ENCODE measurements at places on chromosomes 2 and 18.

DNA sequence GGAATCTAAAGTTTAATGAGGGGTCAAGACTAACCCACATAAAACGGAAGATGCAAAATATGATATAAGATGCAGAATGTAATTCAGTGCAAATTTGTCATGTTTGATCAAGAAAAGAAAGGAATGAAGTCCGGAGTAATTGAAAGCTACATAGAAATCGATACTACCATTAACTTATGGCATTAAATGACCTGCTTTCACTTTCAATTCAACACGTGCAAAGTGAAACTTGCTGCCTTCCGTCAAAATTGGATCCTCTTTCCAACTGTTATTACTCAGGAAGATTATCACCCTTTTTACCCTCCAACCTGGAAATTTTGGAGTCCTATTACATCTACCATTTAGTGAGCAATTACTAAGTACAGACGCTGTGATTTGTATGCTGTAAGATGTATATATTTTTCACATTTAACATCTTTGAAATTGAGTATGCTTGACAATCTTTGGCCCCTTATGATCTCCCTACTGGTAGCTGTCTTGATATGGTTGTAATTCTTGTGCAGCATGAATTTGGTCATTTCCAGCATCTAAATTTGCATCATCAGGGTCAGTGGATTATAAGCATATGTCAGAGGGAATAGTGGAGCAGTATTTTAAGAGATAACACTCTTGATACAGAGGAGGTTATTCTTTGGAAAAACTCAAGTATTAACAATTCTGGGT, 18.6 kb downstream of the UNC80 start:
- no peak for DNase-seq

DNA sequence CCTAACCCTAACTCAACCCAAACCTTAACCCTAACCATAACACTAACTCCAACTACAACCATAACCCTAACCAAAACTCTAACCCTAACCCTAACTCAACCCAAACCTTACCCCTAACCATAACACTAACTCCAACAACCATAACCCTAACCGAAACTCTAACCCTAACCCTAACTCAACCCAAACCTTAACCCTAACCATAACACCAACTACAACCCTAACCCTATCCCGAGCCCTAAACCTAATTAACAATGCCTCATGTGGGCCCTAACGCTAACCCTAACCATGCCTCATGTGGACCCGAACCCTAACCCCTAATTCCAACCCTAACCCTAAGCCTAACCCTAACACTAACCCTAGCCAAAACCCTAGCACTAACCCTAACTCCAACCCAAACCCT, 11.5 kb upstream of the GPR35 start:
- DNase-seq: no peak

- DNase-seq: no peak
Measured at GRCh38 chr2:107663632-107664031, 163.1 kb upstream of the RGPD4 start.

DNA sequence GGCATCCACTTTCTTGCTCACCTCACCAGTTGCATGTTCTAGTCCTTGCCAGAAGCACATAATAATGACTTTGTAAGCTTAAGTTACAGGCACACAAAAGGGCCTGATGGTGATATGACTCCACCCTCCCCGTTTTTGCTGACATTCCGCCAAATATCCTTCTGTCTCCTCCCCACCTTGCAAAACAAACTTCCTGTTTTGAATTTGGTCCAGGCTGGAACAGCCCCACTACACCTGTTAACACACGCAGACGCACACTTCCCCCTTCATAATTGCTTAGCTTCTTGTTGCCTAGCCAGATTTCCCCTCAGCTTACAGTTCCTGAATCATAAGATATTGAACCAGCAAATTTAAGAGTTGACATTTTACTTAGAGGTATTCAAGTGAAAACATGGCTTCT, at the start of gene MGAT5:
MGAT5 (plus strand) TSS at position 269 of the 400 bp plus-strand sequence. CDS start 332 bp downstream, outside the sequence.
- no peak for DNase-seq

GRCh38 chr2:179233626-179234430, 30.8 kb downstream of the SESTD1 start:
- DNase-seq: no peak

GRCh38 chr2:234988491-234988890, 36.7 kb downstream of the SH3BP4 start:
- DNase-seq: no peak

DNA sequence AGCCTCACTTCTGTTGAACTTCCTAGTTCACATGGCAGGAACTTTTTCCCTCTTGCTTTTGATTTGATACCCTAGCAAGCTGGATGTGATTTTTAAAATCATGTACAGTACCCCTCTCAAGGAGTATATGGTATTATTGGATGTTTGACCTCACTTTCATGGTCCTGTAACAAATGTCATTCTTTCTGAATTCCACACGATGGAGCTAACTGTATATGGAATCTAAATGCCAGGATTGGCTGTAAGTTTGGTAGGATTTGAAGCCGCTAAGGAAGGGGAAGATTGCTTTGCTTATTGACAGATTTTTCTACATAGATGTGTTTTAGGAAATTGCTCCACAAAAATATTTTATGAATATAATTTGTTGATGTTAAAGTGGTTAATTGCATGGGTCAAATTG, 18.3 kb downstream of the MAIP1 start:
- no peak for DNase-seq

GRCh38 chr18:26909599-26910290, 44.2 kb upstream of the AQP4 start:
- no peak for DNase-seq

DNA sequence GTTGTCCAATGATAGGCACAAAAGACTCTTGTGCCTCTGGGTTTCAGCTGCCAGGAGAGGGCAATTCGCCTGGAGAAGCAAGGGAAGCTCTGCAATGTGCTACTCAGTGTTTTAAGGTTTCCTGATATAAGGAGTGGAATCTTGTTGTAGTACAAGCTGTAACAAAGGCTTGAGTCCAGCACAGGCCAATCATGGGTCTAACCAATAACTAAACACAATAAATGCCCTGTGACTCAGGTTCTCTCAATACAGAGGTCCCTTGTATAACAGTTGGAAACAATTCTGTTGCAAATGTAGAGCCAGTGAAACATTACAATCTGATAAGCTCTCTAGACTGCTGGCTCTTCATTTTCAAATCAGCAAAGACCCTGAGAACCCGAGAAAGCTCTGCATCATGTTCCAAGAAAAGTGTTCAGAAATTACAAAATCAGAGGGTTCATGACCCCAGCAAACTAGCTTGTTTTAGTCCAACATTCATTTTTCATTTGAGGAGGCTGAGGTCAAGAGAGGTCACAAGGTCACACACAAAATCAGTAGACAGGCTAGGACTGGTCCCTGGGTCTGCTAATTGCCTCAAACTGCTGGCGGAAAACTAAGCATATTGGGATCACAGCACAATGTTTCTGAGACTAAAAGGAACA, 59.0 kb upstream of the DNMT3A start:
- no peak for DNase-seq

GRCh38 chr2:71071681-71072398, 3.4 kb downstream of the NAGK start:
- peak; percentile 77 for DNase-seq

DNA sequence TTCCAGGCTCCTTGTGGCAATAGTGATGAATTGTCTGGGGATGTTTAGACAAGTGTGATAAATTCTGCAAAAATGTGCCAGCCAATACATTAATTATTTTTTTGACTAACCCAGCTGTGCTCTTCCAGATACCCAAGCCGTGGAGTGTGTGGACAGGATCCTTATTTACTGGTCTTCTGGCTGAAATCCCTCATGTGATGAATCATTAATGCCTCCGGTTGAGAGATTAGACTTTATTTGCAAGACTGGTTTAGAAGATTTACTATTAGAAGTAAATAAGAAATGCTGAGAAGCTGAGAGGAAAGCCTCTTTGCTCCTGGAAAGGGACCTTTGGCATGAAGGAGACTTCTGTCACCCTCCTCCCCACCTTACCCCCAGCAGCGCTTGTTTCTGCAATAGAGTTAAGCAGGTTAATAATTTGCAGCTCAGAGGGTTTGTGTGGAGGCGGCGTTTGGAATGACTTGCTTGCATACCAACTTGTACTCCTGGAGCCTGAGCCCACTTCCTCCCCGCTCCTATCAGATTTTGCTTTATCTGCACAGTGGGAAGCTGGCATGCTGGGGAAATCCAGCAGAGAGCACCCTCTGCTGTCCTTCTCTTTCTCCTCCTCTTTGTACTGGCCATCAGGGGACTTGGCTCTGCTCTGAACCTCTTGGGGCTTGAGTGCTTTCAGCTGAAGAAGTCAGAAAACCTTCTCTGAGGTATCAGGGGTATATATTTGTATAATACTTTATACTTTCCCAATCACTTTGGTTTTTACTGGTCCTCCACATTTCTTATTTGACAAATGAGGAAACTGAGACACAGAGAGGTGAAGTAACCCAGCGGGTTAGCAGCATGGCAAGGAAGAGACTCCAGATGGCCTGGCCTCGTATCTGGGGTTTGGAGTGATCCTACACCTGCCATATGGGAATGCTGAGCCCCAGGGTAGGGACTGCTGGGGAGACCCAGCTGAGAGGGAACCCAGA, 16.3 kb downstream of the SLC3A1 start:
- no peak for DNase-seq

GRCh38 chr18:8052237-8052701, 485.2 kb downstream of the PTPRM start:
- DNase-seq: no peak

GRCh38 chr2:162297925-162298552, 20.4 kb downstream of the IFIH1 start:
- no peak for DNase-seq

- no peak for DNase-seq
Measured at GRCh38 chr2:215668378-215668775, 232.5 kb upstream of the FN1 start.

DNA sequence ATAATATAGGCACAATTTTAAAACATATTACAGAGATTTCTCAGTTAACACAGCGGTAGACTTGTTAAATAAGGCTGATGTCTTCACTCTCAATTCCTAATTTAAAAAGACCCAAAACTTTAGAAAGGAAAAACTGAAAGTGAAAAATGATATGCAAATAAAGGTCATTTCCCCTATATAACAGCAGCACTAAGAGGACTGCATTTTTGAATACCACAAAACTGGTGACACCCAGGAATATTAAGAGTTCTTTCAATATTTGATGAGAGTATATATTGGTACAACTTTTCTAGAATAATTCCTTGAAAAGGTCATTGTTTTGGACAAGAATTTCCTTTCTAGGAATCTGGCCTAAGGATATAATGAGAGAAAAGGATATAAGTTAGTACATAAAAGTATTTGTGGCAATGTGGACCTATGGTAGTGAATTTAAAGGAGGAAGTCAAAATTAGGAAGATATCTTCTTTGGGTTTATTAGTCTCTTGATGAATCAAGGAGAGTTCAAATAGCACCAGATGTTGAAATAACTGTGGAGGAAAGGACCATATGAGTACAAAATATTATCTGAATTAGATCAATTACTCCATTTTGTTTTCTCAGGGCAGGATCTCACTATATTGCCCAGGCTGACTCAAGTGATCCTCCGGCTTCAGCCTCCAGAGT, 70.3 kb downstream of the TMEM237 start:
- peak; percentile 30 for DNase-seq

GRCh38 chr2:73269686-73270465, 14.4 kb downstream of the FBXO41 start:
- no peak for DNase-seq

- DNase-seq: peak; percentile 42
Measured at GRCh38 chr18:62425465-62426190, 97.2 kb upstream of the ZCCHC2 start.

GRCh38 chr2:145413261-145414030, 893.5 kb upstream of the ZEB2 start:
- no peak for DNase-seq

DNA sequence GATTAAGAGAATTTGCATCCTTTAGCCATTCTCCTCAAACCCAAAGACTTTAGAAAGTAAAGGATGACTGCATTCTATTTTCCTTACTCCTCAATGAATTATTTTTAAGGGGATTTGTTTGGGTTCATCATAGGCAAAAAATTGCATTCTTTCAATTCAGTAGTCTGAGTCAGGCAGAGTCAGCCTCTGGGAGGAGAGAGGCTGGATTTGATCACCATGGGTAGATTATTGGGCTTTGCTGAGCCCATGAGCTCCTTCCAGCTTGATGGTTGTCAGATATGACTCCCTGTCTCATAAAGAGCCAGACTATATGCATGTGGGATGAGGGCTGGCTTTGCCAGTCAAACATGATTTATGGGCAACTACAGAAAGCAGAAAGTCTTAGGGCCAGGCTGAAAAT, 101.2 kb downstream of the KCNS3 start:
- no peak for DNase-seq

GRCh38 chr2:65789923-65790675, 357.7 kb upstream of the SPRED2 start:
- no peak for DNase-seq

DNA sequence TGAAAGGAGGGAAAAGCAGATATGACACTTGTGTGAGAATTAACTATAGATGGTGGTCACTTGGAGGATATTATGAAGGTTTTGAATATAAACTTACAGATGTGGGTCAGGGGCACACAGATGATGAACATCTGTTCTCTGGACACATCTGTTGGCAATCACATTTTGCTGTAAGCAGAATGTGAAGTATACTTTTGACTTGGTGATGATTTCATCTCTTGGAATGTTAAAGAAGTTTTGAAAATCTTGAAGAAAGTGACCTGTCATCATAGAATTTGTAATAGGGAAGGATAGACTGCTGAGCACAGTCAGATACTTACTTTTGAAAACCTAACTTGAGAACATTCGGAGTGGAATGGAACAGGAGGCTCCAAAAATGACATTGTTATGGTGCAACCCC, 40.2 kb downstream of the PIKFYVE start:
- no peak for DNase-seq
